Airway epithelial cell (primary cell): ENCODE measurements at places on chromosomes 4 and X. TPM values are rescaled to one million over a fixed set of nuclear protein-coding genes. Genes with fewer than 3 reads are reported as not detected.

Gene PIN4
- 7.1 and 11.6 TPM in 2 replicates for total RNA-seq

Gene AFP
- 0.56 TPM in 1 of 2 replicates, not detected in the other for total RNA-seq

Gene AWAT1
- not detected in 2 replicates for total RNA-seq

Gene PCDH10
- total RNA-seq = under 0.01 and 0.14 TPM in 2 replicates

Gene UGT2A1
- total RNA-seq = not detected in 2 replicates

Gene NAA11
- total RNA-seq = not detected in 2 replicates

Gene NDUFC1
- 57.5 and 77.5 TPM in 2 replicates for total RNA-seq

Gene TRAM1L1
- 0.88 and 1.9 TPM in 2 replicates for total RNA-seq

Gene BEX1
- 1.9 TPM in 1 of 2 replicates, not detected in the other for total RNA-seq

Gene SMIM10L2A
- 1.5 and 2.5 TPM in 2 replicates for total RNA-seq

Gene ARR3
- total RNA-seq = not detected in 2 replicates

Gene GAGE12E
- not detected in 2 replicates for total RNA-seq

Gene ITIH6
- not detected in 2 replicates for total RNA-seq

Gene GPR50
- total RNA-seq = not detected in 2 replicates

Gene SSX3
- not detected in 2 replicates for total RNA-seq

Gene CENPVL2
- not detected in 2 replicates for total RNA-seq

Gene NAT8L
- not detected in 2 replicates for total RNA-seq

Gene PAGE1
- total RNA-seq = not detected in 2 replicates

Gene KIAA1210
- total RNA-seq = not detected in 2 replicates

Gene TMPRSS11B
- 0.05 and 0.99 TPM in 2 replicates for total RNA-seq

Gene KLHL34
- 0.05 TPM in 1 of 2 replicates, not detected in the other for total RNA-seq

Gene SPACA5
- not detected in 2 replicates for total RNA-seq
